Thymus (tissue), 14 donors: ENCODE measurements at places on chromosomes 11 and 22. TPM values are rescaled to one million over a fixed set of nuclear protein-coding genes. Genes with fewer than 3 reads are reported as not detected.

SCGB1D2 gene
- 0.80 TPM for total RNA-seq

NTM gene
- 0.47 TPM for total RNA-seq

SLC15A3 gene
- total RNA-seq = 17.5 TPM

CCDC116 gene
- total RNA-seq = 0.09 TPM

ART1 gene
- not detected for total RNA-seq
